ENCODE measurements at places on chromosomes 1 and 21.
A peak's percentile ranks its signal among the peaks of the same experiment; 100 is the strongest.

- DNase-seq = no peak
Observed at GRCh38 chr1:113048064-113048463, 24.9 kb upstream of the LRIG2 start.

DNA sequence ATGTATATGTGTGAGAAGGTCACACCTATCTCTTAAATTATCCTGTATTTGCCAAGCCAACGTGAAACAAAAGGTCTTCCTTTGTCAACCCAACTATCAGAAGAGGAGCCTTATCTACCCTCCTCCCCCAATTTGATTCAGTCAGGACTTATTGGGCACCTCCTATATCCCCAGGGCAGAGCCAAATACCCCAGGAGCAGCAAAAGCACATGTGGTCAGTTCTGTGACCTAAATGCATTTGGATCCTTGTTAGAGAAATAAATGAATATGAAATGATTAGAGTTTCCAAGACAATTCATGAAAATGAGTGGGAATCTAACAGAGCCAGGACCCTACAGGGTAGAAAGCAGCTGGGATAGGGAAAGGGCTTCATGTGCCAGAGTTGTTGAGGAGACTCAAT lies 37.0 kb upstream of the KCND3 start:
- no peak for DNase-seq

- no peak for DNase-seq
Observed at GRCh38 chr1:26156285-26157038, 2.4 kb upstream of the FAM110D start.

DNA sequence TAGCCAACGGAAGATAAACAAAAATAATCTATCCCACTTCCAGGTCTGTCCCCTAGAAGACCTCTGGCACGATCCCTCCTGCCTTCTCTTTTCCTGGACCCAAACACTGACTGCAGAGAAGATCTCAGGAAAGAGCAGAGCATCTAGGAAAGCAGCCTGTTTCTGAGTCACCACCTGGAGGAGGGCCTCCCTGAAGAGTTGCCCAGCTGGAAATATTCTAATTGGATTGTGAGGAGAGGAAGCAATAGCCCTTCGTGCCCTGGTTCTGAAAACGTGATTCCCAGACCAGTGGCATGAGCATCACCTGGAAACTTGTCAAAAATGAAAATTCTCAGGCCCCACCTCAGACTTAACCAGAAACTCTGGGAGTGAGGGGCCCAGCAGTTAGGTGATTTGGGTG lies 411.1 kb downstream of the SETD4 start:
- DNase-seq = no peak

GRCh38 chr1:34977210-34977471 lies 8.0 kb downstream of the TMEM35B start:
- no peak for DNase-seq

- DNase-seq = peak; percentile 7
Observed at GRCh38 chr1:214427871-214428277, 123.5 kb downstream of the PTPN14 start.

GRCh38 chr1:92484472-92485380 lies 2.0 kb downstream of the GFI1 start:
- peak; percentile 79 for DNase-seq

- DNase-seq = no peak
Observed at GRCh38 chr1:40662864-40663263, 2.6 kb downstream of the RIMS3 start.

GRCh38 chr21:20730441-20730840 lies 267.8 kb upstream of the NCAM2 start:
- no peak for DNase-seq

DNA sequence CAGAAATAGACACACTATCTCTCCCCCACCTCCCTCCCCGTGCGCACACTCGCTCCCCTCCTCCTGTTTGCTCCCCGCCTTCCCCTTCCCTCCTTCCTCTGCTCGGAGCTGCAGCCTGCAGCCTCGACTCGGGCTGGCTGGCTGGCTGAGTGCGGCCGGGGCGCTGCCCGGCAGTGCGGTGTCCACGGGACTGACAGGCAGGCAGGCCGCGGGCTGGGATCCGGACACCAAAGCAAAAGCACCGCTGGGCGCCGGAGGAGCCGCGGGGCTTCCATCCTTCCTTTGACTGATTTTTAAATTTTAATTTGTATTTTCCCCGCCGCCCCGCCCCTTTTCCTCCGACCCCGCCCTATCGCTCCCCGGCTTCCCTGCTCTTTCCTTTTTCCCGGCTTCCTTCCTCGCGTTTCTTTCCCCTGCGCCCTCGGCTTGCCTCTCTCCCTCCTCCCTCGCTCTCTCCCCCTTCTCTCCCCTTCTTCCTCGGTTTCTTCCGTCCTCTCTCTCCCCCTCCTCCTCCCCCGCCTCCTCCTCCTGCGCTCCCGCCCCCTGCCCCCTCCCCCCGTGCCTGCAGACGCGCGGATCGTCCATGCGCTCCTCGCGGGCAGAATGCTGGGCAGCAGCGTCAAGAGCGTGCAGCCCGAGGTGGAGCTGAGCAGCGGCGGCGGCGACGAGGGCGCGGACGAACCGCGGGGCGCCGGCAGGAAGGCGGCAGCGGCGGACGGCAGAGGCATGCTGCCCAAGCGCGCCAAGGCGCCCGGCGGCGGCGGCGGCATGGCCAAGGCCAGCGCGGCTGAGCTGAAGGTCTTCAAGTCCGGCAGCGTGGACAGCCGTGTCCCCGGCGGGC lies 109.4 kb downstream of the NAV1 start:
- no peak for DNase-seq

GRCh38 chr1:89276690-89277089 lies 4.0 kb upstream of the GBP5 start:
- DNase-seq = no peak

DNA sequence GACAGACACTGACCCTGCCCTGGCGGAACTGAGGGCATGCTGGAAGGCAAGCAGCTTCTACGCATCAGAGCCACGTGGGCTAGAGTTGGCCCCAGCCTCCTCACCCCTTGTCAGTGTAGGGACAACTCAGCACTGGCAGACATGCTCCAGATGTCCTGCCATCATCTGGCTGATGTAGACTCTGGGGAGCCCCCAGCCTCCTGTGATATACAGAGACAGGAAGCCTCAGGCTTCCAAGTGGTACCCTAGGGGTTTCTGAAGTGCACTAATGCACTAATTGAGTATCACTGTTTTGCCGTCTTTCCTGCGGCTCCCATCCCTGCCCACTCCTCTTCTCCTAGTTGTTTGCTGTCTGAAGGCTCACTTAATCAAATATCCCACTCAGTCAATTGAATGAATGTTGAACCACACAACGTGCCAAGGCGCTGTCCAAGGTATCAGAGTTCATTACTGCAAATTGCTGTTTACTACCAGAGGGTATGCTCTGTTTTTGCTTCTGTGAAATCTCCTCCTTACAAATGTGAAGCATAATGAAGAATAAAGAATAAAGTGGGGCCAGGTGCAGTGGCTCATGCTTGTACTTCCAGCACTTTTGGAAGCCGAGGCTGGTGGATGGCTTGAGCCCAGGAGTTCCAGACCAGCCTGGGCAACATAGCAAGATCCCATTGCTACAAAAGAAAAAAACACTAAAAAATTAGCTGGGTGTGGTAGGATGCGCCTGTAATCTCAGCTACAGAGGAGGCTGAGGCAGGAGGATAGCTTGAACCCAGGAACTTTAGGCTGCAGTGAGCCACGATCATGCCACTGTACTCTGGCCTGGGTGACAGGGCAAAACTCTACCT lies 76.4 kb upstream of the ZBTB18 start:
- DNase-seq = no peak

DNA sequence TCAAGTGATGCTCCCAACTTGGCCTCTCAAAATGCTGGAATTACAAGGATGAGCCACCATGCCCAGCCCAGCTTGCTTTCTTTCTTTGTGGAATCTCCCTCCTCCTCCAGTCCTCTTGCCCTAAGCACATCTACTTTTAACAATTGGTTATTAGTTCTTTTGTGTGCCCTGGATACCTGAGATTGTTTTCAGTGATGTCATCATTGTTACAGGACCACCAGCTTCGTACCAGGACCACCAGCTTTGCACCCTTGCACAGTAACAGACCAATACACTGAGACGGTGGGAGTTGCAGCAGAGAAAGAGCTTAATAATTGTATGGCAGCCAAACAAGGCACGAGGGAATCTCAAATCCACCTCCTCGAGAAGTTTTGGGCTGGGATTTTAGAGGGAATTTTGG lies 71.3 kb downstream of the CNIH3 start:
- DNase-seq = no peak

DNA sequence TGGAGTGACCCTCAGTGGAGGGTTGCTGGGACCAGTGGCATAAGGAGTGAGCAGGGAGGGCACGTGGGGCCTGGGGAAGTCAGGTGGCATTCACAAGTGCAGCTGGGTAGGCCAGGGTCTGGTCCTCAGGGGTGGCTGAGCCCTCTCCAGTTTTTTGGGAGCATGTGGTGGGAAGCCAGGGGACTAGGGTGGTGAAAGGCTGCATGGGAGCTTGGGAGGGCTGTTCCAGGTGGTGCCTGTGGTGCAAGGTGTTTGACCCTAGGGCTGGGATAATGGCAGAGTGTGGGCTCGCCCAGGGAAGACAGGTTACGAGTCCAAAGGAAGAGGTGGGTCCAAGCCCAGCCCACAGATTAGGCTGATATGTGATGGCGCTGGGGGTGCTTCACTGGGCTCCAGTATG lies 30.5 kb downstream of the MAN1C1 start:
- DNase-seq = no peak

GRCh38 chr1:112251766-112252506 lies 144.1 kb upstream of the CTTNBP2NL start:
- DNase-seq = no peak

DNA sequence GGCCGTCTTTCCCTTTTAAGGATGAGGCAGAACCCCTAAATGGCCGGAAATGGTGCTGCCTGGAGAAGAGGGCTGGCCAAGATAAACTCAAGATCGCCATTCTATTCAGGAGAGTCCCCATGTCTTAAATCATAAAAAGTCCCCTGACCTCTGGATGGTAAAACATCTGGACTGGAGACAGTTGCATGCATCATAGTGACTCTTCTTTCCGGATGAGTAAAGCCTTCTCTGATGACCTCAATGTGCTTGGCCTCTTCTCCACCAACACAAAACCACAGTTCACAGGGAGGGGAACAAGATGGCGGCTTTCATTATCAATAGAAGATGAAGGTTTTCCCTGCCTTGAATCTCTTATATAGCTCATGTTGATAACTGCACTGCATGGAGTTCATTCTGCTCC lies 27.5 kb upstream of the H6PD start:
- DNase-seq = no peak

DNA sequence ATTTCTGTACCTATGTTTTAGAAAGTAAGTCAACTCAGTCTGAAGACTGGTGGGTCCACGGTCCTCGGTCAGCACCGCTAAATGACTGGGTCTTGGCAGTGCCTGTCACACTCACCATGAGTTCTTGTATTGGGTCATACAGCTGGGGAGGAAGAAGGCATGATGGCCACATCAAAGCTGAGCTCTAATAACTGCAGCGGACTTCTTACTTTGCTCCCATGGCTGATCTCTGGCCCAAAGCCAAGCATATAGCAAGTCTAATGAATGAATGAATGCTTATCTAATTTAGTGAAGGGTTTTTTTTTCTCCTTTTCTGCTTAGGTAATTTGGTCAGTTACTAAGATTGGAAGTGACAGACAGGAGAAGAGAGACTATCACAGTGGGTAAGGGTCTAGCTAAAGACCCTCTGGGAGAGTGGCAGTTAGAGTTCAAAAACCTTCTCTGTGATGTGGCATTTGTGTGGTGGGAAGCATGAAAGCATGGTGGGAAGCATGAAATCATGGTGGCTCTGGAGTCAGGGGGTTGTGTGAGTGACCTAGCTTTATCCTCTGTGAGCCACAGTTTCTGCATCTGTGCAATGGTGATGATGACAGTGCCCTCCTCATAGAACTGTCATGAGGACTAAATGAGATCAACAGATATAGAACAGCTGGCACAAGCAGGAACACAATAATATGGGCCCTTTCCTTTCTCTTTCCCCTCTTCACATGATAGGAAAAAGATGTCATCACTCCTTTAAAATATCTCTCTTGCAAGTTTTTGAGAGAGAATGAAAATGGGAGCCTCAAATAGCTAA lies 78.9 kb upstream of the JAK1 start:
- DNase-seq = no peak

DNA sequence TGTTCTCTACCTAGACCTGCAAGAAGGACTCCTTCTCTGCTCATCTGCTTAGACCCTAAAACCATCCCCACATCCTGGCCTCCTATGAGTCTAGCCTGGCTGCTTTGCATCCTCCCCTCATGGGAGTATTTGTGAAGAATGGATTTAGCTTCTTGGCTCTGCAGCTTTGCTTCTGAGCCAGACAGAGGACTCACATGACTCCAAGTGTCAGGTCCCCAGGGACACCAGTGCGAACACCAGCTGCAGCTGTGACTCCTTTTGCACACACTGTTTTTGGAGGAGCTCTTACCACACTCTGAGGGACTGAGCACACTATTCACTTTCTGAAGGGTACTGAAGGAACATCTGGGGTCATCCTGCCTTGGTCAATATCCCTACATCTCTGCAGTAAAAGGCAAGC lies 131.8 kb upstream of the SGIP1 start:
- DNase-seq = no peak

DNA sequence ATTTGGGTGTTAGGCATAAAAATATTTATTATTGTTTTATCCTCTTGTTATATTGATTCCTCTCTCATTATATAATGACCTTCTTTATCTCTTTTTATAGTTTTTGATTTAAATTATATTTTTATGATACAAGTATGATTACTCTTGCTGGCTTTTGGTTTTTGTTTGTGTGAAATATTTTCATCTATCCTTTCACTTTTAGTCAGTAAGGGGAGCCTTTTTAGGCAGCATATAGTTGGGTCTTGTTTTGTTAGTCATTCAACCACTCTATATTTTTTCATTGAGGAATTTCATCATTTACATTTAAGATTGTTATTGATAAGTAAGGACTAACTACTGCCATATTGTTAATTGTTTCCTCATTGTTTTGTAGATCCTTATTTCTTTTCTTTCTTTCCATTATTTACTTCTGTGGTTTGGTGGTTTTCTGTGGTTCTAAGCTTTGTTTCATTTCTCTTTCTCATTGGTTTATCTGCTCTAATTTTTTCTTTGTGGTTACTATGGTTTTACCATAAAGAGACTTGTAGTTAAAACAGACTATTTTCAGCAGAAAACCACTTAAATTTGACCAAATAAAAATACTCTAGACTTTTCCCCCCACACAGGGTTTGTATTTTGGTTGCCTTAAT lies 593.1 kb downstream of the NUF2 start:
- DNase-seq = no peak

GRCh38 chr1:222828939-222829338 lies 14.1 kb downstream of the DISP1 start:
- DNase-seq = no peak

- no peak for DNase-seq
Observed at GRCh38 chr1:31396633-31397351, 16.2 kb upstream of the SERINC2 start.

- DNase-seq = no peak
Observed at GRCh38 chr1:218748071-218748470, 402.9 kb downstream of the TGFB2 start.

DNA sequence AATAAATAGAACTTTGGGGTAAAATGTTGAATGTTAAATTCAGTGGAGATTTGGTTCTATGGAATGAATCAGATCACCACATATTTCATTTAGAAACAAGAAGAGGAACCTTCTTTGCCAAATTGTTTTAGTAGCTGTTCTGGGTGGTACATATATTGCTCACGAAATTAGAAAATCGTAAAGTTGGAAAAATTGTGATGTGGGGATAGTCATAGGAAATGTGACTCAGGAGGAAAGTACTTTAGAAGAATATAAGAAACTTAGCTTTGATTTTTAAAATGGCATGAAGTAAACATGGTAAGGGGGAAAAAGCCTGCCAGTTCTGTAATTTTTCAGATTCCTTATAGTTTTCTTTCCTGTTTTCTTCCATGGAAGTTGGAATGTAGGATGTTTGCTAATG lies 27.4 kb downstream of the RRP15 start:
- no peak for DNase-seq
